ENCODE measurements at places on chromosomes 6 and 20. TPM values are rescaled to one million over a fixed set of nuclear protein-coding genes. Genes with fewer than 3 reads are reported as not detected.

Gene POPDC3
- total RNA-seq, result 3.7 TPM

- DNase-seq, result no peak
Observed at GRCh38 chr20:31566319-31566657, 38.8 kb upstream of the ID1 start.

Gene RAE1
- total RNA-seq, result 35.9 TPM

DNA sequence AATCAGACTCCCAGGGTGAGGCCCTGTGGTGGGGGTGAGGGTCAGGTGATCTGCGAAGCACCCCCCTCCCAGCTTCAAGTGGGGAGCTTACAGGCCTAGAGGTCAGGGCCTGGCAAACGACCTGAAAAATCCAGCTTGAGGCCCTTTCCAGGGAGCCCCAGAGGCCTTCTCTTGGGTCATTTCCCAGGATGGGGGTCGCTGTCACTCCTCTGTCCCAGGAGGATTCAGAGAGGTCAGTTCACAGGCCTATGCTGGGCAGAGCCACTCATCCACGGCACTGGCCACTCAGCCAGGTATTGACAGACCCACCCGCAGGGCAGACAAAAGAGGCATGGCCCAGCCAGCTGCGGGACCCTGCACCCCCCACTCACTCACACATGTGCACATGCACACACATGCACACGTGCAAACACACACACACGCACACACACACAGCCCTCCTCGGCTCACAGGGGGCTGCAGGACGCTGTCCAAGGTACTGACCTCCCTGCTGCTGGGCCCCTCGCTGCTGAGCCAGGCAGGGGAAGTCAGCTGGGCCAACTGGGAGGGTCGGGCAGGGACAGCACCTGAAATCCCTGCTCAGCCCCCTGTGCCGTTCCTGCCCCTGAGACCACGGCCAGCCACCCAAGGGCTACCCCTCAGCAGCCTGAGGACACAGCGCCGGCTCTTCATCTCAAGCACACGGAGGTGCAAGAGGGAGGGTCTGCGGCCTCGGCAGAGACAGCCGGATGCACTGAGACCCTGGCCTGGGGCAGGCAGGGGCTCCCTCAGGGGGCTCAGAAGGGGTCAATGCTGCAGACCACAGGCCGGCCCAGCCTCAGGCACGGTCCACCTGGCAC, 113.8 kb downstream of the TAF4 start:
- peak; percentile 87 for DNase-seq

Gene CASS4
- total RNA-seq, result not detected
